Keratinocyte (primary cell): ENCODE measurements at places on chromosomes 4 and X.

DNA sequence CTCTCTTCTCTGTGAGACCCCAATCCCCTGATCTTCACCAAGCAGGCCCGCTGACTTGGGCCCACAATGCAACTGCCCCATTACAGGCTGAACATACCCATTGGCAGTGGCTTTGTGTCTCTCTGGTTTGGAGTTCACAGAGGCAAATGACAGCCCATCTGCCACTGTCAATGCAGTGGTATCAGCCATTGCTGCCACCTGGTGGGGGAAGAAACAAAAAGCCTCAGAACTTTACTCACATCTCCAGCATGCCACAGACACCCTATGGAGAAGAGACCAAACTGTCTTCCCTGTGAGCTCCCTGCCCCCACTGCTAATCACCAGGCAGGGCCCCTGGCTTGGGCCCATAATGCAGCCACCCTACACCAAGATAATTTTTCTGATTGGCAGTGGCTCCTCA is 729.3 kb upstream of the ACTRT1 start:
- no peak for DNase-seq

DNA sequence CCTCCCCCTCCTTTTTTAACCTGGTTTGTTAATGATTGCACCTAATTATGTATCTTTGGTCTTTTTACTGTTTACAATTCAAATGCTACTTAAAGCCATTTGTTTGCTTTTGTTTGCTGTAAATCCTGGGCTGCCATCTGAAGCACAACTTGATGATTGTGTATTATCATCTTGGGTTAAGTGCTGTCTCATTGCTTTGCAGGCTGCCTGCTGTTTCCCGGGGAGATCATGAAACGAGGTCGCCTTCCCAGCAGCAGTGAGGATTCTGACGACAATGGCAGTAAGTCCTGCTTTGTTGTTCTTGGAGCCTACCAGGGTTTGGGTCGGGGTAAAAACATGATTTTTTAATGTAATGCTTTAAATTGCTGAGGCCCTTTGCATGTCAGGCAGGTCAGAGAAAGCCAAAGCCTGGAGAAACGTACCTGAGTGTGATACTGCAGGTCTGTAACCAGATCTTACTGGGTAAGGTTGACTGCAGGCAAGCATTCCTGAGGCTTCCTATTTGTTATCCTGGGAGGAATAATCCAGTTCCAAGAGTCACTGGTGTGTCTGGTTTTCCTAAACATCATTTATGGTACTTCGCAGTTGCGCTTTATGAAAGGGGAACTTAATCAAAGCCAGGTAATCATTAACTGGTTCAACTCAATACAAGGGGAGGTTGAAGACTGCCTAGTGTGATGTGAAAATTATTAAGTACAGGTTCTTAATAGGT is 22.2 kb downstream of the JADE1 start:
- no peak for DNase-seq

- no peak for DNase-seq
Measured at GRCh38 chrX:131308980-131309379, 19.9 kb upstream of the IGSF1 start.

GRCh38 chr4:12791536-12791935 is 692.6 kb downstream of the RAB28 start:
- no peak for DNase-seq

- no peak for DNase-seq
Measured at GRCh38 chr4:143726714-143727113, 26.2 kb upstream of the FREM3 start.

DNA sequence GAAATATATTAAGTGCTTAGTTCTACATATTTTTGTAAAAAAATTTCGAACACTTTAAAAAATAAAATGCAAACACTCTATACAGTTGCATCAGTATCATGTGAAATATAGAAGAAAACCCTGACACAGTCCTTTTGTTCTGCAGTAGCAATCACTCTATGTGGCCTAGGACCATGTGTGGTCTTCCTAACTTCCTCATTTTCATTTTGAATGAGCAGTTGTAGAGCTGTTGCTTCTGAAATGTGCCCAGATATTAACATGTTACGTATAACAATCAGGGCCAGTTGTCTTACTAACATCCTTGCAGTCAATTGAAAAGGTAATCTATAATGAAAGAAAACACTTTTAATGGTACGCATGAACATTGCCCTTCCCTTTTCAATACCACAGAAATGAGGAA is 107.9 kb downstream of the ZNF827 start:
- no peak for DNase-seq

- no peak for DNase-seq
Measured at GRCh38 chr4:182874304-182874751, 42.9 kb downstream of the DCTD start.

- DNase-seq = no peak
Measured at GRCh38 chr4:156516698-156517097, 454.9 kb downstream of the PDGFC start.

DNA sequence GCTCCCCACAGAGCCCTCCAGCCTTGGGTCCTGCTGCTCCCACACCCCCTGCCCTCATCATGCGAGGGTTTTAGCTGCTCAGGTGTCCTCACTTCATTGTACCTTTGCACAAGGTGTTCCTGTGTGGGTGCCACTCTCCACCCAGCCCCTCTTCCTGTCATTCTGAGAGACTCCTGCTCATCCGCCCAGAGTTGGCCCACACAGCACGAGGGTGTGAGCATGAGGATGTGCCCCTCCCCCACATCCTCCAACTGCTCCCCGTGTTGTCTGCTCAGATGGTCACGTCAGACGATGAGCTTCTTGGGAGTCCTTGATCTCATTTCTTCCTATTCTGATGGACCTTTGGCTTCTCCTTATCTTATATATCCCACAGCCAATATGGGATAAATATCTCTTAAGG is 53.2 kb downstream of the HTT-AS start:
- DNase-seq = no peak

GRCh38 chr4:159173886-159174285 is 71.0 kb downstream of the RAPGEF2 start:
- no peak for DNase-seq

GRCh38 chr4:119053245-119053644 is 82.4 kb upstream of the MYOZ2 start:
- DNase-seq = no peak

DNA sequence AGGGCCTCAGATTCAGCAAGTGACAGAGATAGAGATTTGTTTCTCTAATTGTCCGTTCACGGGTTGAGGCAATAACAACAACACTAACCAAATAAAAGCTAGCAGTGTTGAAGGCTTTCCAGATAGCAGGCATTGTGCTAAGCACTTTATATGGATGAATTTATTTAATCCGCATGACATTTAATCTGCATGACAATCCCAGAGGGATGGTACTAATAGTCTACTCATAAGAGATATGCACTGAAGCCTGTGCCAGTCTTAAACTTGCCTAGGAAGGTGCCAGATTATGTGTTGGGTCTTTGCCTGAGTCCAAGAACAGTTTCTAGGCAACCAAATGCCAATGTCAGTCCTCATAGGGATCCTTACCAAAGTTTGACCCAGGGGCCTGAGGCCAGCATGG is 37.7 kb upstream of the FAT1 start:
- DNase-seq = no peak

- DNase-seq = no peak
Measured at GRCh38 chrX:149641835-149642234, 10.2 kb upstream of the TMEM185A start.

DNA sequence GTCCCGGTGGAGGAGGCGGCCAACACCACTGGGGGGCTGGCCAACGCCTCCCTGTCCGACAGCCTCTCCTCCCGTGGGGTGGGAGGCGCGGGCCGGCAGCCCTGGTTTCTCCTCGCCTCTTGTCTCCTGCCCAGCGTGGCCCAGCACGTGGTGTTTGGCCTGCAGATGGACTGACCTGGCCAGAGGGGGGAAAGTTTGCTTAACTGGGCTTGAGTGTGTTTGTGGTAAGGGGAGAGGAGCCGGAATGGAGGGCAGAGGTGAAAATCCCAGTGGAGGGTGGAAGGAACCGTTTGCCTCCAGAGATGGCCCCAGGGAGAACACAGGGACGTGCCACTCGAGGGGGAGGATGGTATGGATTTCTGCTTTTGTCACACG is 27.6 kb downstream of the NYX start:
- no peak for DNase-seq

DNA sequence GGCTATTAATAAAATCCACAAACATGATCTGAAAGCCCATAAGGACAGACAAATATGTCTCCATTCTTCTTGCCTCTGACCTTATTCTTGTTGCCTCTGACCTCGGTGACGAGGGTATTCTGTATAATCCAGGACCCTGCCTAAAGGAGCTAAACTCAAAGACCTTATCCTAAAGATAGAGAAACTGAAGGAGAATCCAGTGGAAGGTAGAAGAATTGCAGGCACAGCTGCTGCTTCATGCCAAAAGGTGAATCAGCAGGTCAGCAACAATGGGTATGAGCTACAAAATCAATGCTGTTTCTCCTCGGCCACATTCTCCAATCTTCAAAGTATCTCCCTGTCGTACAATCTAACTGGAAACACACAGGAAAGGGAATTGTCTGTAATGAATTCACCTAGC is 71.4 kb downstream of the INTS6L start:
- no peak for DNase-seq

- no peak for DNase-seq
Measured at GRCh38 chr4:89157488-89158024, 46.2 kb downstream of the TIGD2 start.
